ENCODE measurements at places on chromosomes 5 and 9. TPM values are rescaled to one million over a fixed set of nuclear protein-coding genes. Genes with fewer than 3 reads are reported as not detected.
A peak's percentile ranks its signal among the peaks of the same experiment; 100 is the strongest.

The ISL1 gene
- 0.18 TPM for total RNA-seq

DNA sequence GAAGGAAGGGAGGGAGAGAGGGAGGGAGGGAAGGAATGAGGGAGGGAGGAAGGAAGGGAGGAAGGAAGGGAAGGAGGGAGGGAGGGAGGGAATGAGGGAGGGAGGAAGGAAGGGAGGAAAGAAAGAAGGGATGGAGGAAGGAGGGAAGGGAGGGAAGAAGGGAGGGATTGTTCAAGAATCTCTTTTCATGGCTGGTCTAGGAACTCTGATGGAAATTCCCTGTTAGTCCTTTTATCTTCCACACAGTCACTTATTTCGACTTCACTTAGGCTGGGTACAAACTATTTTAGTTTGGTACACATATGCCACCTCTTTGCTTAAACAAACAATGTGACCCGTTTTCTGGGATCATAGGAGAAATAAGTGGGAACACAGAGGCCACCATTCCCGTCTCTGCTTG lies 435.6 kb upstream of the WWC1 start:
- DNase-seq, result no peak

The TYRP1 gene
- 1.1 TPM for total RNA-seq

- DNase-seq, result no peak
These were observed 28.4 kb downstream of the PRRC2B start for GRCh38 chr9:131422241-131422792.

DNA sequence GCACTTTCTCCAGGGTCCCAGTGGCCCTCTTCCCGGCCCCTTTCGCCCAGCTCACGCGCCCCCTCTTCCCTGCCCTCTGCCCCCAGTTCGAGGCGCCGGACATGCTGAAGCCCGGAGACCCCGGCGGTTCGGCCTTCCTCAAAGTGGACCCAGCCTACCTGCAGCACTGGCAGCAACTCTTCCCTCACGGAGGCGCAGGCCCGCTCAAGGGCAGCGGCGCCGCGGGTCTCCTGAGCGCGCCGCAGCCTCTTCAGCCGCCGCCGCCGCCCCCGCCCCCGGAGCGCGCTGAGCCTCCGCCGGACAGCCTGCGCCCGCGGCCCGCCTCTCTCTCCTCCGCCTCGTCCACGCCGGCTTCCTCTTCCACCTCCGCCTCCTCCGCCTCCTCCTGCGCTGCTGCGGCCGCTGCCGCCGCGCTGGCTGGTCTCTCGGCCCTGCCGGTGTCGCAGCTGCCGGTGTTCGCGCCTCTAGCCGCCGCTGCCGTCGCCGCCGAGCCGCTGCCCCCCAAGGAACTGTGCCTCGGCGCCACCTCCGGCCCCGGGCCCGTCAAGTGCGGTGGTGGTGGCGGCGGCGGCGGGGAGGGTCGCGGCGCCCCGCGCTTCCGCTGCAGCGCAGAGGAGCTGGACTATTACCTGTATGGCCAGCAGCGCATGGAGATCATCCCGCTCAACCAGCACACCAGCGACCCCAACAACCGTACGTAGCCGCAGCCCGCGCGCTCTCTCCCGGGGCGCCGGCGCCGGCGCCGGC lies 1.0 kb downstream of the PRDM6 start:
- DNase-seq, result peak; percentile 25

DNA sequence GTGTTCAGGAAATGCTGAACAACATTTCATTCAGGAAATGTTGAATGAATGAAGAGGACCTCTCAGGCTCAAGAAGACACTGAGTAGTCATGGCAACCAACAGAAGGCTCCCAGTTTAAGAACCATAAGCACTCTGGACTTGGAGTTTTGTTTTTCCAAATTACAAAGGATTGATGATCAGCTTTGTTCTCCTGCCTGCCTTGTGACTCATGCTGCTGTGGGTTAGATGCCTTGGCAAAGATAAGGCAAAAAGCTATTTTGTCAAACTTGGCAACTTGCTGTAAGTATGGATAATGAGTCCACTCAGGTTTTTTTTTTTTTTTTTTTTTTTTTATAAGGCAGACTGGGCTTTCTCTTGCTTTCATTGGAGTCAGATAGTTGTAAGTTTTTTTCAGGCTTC lies 365.0 kb downstream of the TMEM232 start:
- DNase-seq, result peak; percentile 20

The YIPF5 gene
- 83.9 TPM for total RNA-seq

GRCh38 chr5:130514984-130515690 lies 610.9 kb downstream of the CHSY3 start:
- peak; percentile 52 for DNase-seq

- DNase-seq, result no peak
These were observed 192.9 kb downstream of the CARTPT start for GRCh38 chr5:71912021-71912420.

The CCL27 gene
- not detected for total RNA-seq

The FBP1 gene
- not detected for total RNA-seq

The INPP5E gene
- total RNA-seq, result 12.5 TPM

GRCh38 chr5:41754857-41755256 lies 115.4 kb downstream of the OXCT1 start:
- no peak for DNase-seq

- peak; percentile 45 for DNase-seq
These were observed 571 bp downstream of the PPIC start for GRCh38 chr5:123035918-123036390.

GRCh38 chr5:101796427-101796826 lies 499.7 kb downstream of the SLCO4C1 start:
- DNase-seq, result no peak

The AOPEP gene
- total RNA-seq, result 39.7 TPM

DNA sequence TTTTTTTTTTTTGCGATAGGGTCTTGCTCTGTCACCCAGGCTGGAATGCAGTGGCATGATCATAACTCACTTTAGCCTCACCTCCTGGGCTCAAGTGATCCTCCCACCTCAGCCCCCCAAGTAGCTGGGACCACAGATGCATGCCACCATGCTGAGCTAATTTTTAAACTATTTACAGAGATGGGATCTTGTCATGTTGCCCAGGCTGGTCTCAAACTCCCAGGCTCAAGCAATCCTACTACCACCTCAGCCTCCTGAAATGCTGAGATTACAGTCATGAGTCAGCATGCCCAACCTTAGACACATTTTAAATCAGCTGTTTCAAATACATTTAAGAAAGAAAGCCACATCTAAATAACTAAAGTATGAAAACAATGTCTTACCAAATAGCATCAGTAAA lies 439.0 kb downstream of the EBF1 start:
- peak; percentile 41 for DNase-seq

The PDCD1LG2 gene
- 10.9 TPM for total RNA-seq

The UGCG gene
- total RNA-seq, result 70.9 TPM

The LHX3 gene
- not detected for total RNA-seq

The NDFIP1 gene
- total RNA-seq, result 71.4 TPM

DNA sequence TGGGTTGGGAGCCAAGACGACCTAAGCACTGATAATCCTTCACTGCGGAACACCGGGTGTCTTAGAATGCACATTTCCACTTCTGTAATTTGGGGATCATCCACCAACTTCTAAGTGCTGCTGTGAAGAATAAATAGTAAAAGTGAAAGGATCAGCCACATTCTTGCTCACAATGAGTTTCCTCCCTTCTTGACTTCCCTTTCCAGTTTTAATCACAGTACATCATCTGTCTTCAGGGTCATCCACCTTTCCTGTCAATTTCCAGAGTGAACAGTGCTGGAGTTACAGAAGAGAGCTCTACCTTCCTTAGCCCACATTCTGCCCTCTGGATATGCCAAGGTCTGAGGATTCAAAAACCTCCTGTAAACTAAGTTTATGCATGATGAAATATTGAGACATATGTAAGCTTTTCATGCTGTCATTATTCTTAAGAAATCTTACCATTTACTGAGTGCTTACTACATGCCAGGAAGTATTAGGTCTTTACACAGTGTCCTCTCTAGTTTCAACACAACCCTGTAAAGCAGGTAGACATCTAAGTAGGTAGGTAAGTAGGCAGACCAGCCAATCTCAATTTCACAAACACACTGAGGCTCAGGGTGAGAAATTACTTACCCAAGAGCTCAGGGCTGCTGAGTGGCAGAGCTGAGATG lies 105.2 kb downstream of the CDK5RAP2 start:
- DNase-seq, result peak; percentile 73

DNA sequence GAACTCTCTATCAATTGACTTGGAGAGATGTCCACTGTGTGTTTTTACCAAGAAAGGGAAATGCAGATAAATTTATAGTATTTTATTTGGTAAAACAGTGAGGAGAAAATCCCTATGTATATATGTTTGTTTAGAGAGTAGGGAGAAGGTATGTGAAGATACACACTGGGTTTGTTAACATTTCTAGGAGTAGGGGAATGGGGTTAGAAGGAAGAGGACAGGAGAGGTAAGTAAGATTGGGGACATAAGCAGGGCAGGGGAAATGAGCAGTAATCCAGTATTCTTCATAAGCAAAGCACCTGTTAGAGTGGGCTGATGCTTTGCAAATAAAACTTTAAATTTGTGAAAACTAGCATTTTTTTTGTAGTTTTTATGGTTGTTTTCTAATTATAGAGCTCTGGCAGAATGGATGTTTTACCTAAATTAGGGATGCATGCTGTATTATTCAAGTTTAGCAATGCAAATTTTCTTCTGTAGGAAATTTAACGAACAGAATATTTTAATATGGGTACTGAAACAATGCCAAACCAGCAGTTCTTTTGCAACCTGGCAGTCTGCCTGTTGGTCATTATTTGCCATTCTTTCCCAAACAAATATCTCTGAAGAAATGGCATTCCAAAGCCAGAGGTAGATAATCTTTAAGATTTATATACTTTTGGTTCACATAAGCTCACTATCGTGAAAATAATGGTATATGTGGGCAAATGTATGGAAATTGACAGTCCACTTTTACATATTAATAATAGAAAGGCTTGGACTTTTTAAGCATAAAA lies 19.4 kb upstream of the DCP2 start:
- DNase-seq, result no peak

- DNase-seq, result no peak
These were observed 150.2 kb upstream of the TRPM3 start for GRCh38 chr9:71271602-71272001.

- DNase-seq, result no peak
These were observed 17.2 kb downstream of the HK3 start for GRCh38 chr5:176881816-176882566.

The TAS2R1 gene
- not detected for total RNA-seq

GRCh38 chr5:141564216-141564692 lies 54.5 kb downstream of the DIAPH1 start:
- peak; percentile 98 for DNase-seq

- peak; percentile 30 for DNase-seq
These were observed 274.2 kb upstream of the DAB2 start for GRCh38 chr5:39698838-39699560.

DNA sequence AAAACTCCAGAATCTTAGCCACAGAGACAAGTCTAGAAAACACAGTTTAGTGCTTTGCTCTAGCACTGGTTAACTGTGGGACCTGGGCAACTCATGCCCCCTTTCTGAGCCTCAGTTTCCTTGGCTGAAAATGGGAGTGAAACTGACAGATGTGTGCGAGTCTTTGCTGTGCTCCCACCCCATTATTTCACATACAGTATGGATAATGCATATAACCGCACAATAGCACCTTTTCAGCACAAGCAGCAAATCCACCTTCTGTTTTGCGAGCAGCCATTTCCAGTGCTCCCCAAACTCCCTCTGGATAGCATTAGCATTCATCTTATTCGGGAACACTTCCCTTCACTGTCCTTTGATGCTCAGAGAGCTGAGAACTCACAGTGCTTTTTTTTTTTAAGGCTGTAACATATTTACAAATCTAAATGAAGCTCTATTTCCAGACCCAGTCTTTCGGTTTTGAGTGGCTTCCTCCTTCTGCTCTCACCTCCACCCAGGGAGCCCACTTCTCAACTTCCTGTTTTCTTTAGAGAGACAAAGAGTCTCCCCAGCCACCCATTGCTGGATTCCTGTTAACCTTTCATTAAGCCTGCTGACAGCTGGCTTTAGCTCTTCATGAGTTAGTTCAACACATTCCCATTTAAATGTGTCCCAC lies 49.2 kb downstream of the TIMD4 start:
- DNase-seq, result no peak
